Keratinocyte (primary cell): ENCODE measurements at places on chromosomes 5 and 9. TPM values are rescaled to one million over a fixed set of nuclear protein-coding genes. Genes with fewer than 3 reads are reported as not detected.

Gene SPINK13
- not detected in 3 replicates for polyA plus RNA-seq

Gene FOXD4L3
- not detected in 3 replicates for polyA plus RNA-seq

Gene PDE4D
- polyA plus RNA-seq: 3.6 to 5.6 TPM (median 4.2 TPM) in 3 replicates

Gene PRRT1B
- polyA plus RNA-seq: not detected in 3 replicates

Gene MEF2C
- 0.07 to 0.13 TPM (median 0.10 TPM) in 3 replicates for polyA plus RNA-seq

DNA sequence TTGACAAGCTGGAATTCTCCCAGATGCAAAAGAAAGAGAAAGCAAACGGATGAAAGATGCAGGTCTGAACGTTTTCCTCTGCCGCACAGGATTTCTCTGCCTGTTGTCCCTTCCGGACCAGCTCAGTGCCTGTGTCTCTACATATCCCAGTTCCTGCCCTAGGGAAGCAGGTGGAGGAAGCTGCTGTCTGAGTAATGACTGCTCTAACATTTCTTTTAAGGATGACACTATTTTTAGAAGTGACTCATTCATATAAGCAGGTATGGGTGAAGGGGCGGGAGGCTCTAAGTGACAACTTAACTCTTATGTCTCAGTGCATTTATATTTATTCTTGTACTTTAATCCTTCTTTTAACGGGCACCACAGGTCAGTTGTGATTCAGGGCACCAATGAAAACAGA is 128.8 kb downstream of the SLC24A2 start:
- H3K4me1 ChIP-seq: peaks cover 12% of the 10 kb centered on the region
- H3K36me3 ChIP-seq: no peaks in the 10 kb centered on the region
- no peak overlapping the region for H3K4me3 ChIP-seq
- peak; percentile 5 for DNase-seq
- no peak overlapping the region for H3K27ac ChIP-seq

DNA sequence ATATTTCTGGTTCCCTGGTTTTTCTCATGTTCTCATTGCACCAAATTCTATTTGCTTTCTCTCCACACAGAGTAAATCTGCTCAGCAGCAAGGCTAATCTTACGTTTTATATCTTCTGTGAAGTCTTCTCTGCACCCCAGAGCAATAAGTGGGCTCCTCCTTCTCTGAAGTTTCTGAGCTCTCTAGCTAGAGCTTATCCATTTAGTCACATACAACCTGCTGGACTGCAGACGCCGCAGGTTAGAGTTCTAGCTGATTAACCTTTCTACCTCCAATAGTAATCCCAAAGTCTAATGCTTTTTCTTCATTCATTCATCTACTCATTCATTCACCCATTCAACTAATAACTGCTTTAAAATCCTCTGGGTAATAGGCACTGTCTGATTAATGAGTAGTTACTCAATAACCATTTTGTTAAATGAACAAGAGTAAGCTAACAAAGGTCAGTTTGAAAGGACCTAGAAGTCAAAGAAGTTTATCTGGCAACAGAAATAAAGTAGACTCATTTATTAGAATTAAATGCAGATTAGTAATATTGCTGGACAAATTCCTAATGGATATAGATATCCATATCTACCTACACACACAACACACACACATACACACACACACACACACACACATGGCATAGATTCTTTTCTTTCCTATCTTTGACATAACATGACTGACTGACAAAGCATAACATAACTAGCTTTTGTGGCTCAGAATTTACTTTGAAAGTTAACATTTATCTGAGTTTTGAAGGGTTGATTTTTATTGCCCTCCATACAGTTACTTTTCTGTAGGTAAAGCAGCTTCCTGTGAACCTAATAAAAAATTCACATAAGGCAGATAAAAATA is 984.6 kb upstream of the SEMA6A start:
- no peaks in the 10 kb centered on the region for H3K4me1 ChIP-seq
- no peak for DNase-seq
- no peak overlapping the region for H3K4me3 ChIP-seq

DNA sequence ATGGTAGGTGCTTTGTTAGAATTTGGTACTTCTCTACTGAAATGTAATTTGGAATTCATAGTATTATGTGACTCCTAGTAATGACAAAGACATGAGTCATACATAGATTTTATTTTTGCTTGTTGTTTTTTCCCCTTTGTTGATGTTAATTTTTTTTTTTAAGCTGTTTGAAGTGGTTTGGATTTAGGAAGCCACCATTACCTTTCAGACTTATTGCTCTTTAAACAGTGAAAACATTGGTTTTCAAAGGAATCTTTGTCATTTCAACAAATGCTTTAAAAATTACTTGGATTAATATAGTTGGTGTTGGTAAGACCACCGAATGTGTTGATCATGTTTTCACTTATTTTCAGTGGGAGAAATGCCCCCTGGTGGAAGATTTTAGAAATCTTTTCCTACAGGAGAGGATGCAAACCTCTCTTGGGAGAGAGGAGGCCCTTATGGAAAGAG is 170.1 kb upstream of the PITX1 start:
- no peak for DNase-seq
- no peak overlapping the region for H3K4me3 ChIP-seq
- no peak overlapping the region for H3K27ac ChIP-seq
- H3K27me3 ChIP-seq: no peaks in the 10 kb centered on the region

DNA sequence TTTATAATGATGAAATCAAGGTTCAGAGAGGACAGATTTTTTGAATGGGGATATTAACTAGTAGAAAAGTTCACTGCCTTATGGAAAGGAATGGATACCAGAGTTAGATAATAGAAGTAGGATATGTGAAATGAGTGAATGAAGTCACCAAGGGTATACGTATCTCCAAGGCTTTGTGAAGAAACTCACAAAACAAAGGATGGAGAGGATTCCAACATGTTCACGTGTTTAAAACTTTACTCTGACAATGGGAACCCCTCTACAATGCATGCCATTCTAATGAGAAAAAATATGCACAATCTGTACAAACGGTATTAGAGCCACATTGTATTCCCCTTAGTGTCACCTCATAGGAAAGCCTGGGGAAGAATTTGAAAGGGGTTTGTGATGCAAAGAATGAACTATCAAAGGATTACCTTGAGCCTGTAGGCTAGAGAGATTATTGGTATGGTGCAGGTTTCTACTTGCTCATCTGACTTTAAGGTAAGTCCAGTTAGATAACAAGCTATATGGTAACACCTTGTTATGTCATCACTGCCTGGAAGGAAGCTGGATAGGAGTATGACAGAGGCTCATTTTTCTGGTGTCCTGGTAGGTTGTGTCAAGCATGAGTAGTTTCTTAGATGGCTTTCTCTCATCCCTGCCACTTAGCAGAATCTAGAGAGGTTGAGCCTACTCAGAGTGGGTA is 250.3 kb upstream of the SEMA6A start:
- no peak for DNase-seq
- H3K36me3 ChIP-seq: no peaks in the 10 kb centered on the region
- H3K27me3 ChIP-seq: no peaks in the 10 kb centered on the region
- H3K4me3 ChIP-seq: no peak overlapping the region

DNA sequence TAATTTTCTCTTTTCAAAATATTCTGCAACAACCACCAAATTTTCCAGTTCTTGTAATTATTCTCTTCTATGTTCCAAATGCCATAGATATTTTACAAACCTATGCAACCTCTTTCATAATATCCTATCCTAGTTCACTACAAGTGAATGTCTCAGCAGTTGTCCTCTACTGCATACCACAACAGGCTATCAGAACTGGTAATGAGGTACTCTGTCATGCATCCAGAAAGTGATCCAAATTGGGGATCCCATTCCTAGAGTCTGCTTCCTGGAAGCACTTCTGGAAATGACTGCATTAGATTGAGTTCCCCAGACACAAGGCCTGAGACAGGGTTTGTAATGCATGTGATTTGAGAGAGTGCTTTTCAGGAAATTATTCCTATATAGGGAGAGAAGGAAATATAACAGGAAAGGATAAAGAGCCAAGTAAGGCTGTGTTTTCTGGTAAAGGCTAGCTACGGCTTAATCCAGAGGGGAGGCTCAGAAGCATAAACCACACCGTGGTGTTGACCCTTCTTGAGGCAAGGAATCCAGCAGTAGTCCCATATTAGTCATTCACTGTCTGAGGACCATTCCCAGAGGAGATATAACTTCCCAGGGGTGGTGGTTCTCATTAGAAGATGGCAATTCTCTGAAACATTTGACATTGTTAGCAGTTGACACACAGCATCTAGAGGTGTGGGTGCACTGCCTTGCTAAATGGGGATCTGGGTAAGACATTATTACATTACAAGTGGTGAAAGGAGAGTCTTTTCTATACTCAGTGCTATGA is 80.3 kb upstream of the FST start:
- DNase-seq: no peak
- H3K4me3 ChIP-seq: no peak overlapping the region
- H3K27me3 ChIP-seq: no peaks in the 10 kb centered on the region
- H3K4me1 ChIP-seq: peaks cover 8% of the 10 kb centered on the region
- no peaks in the 10 kb centered on the region for H3K36me3 ChIP-seq

DNA sequence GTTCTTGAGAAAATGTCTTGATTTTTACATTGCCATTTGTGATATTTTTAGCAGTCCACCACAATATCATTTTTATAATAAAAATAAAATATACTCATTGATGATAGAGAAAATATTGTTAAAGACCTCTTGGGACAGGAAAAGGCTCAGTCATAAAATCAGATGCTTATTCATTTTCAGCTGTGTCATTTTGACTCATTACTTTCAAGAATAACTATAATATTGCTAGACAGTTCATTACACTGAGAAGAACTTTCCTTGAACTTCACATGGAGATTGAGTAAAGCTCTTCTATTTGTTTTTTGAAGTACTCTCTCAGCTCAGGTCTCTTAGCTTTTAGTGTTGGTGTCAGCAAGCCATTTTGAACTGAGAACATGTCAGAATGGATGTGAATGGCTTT is 8.5 kb upstream of the MEIKIN start:
- no peak for DNase-seq
- H3K27ac ChIP-seq: no peak overlapping the region
- no peak overlapping the region for H3K4me3 ChIP-seq
- H3K4me1 ChIP-seq: no peaks in the 10 kb centered on the region
- no peaks in the 10 kb centered on the region for H3K36me3 ChIP-seq
- H3K27me3 ChIP-seq: no peaks in the 10 kb centered on the region

DNA sequence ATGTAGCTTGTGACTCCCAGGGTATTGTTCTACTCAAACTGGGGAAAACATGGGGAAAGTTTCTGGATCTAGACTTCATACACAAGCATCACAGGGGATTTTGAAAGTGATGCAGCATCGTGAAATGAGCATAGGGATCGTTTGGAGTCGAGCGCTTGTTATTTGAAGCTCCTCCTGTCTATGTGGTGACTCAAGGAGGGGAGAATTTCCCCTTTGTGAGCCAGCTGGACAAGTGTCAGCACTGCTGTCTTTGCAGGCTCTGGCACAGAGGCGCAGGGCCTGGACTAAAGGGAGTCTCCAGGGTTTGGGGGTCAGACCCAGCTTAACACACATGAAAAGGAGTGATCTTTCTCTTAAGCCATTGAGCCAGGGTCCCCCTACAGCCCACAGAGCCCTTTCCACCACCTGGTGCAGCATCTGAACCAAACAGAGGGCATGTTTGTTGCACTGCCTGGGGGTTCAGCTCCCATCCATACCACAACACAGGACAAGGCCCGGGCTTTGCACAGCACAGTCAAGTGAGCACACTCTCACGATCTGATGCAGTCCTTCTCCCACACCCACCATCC is 51.0 kb downstream of the IRF1 start:
- peaks cover 21% of the 10 kb centered on the region for H3K4me1 ChIP-seq
- H3K27me3 ChIP-seq: no peaks in the 10 kb centered on the region
- peak overlapping the region; percentile 66 for H3K27ac ChIP-seq
- no peak for DNase-seq
- H3K36me3 ChIP-seq: no peaks in the 10 kb centered on the region

DNA sequence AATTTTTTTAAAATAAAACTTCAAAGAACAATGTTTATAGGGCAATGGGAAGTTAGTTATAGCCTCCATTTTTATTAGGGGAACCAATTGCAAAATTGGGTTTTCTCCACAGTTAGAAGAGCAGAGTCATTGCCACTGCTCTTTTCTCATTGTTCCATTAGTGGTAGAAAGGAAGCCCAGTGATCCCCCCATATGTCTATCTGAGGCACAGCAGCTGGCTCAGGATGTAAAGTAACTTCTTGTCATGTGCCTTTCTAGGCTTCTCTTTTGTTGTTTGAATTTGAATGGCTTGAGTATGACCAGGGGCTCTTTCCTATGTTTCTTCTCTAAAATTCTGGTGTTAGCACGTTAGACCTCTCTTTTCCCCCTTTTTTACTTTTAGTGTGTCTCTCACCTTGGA is 61.2 kb downstream of the UBAP1 start:
- no peak for DNase-seq
- peaks cover 23% of the 10 kb centered on the region for H3K36me3 ChIP-seq
- no peak overlapping the region for H3K4me3 ChIP-seq
- H3K4me1 ChIP-seq: no peaks in the 10 kb centered on the region
- H3K27ac ChIP-seq: no peak overlapping the region

GRCh38 chr5:145198525-145199260 is 636.4 kb downstream of the PRELID2 start:
- H3K27ac ChIP-seq: no peak overlapping the region
- no peaks in the 10 kb centered on the region for H3K27me3 ChIP-seq
- no peaks in the 10 kb centered on the region for H3K36me3 ChIP-seq
- no peak overlapping the region for H3K4me3 ChIP-seq
- DNase-seq: no peak

GRCh38 chr9:136316271-136316751 is 11.0 kb upstream of the GPSM1 start:
- H3K27me3 ChIP-seq: peaks cover under 1% of the 10 kb centered on the region
- H3K4me3 ChIP-seq: no peak overlapping the region
- H3K27ac ChIP-seq: no peak overlapping the region
- H3K4me1 ChIP-seq: peaks cover 4% of the 10 kb centered on the region
- no peak for DNase-seq

GRCh38 chr9:103798620-103799019 is 295.5 kb upstream of the SMC2 start:
- no peaks in the 10 kb centered on the region for H3K27me3 ChIP-seq
- no peaks in the 10 kb centered on the region for H3K4me1 ChIP-seq
- no peaks in the 10 kb centered on the region for H3K36me3 ChIP-seq
- DNase-seq: no peak
- no peak overlapping the region for H3K27ac ChIP-seq

DNA sequence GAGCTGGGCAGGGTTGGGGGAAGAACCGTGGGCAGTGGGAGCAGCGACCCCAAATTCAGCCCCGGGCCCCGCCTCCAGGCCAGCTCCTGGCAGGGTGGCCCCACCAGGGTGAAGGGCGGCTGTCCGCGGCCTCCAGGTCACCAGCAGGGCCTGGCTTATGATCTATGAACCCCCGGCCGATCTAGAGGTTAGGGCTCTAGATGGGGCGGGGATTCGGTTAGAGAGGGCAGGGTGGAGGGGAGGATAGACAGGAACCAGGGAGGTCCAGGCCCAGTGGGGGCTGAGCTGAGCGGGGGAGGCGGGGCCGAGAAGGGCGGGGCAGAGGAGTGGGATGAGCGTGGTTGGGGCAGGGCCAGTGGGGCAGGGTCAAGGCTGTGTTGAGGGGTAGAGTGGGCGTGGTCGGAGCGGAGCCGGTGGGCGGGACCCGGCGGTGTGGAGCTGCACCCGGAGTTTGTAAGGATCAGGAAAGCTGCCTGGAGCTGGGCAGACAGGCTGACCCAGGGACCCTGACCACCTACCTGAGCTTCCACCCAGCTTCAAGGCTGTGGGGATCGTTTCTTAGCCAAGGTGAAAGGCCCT is 29.3 kb upstream of the OBP2B start:
- DNase-seq: no peak
- no peaks in the 10 kb centered on the region for H3K27me3 ChIP-seq
- no peaks in the 10 kb centered on the region for H3K36me3 ChIP-seq
- H3K4me1 ChIP-seq: peaks cover 8% of the 10 kb centered on the region
- H3K27ac ChIP-seq: no peak overlapping the region
